ENCODE measurements at places on chromosomes 2 and 18.

- DNase-seq = no peak
These were observed 115.8 kb upstream of the NOSTRIN start for GRCh38 chr2:168686452-168687191.

GRCh38 chr18:27778441-27778840 is 398.5 kb downstream of the CDH2 start:
- DNase-seq = no peak

DNA sequence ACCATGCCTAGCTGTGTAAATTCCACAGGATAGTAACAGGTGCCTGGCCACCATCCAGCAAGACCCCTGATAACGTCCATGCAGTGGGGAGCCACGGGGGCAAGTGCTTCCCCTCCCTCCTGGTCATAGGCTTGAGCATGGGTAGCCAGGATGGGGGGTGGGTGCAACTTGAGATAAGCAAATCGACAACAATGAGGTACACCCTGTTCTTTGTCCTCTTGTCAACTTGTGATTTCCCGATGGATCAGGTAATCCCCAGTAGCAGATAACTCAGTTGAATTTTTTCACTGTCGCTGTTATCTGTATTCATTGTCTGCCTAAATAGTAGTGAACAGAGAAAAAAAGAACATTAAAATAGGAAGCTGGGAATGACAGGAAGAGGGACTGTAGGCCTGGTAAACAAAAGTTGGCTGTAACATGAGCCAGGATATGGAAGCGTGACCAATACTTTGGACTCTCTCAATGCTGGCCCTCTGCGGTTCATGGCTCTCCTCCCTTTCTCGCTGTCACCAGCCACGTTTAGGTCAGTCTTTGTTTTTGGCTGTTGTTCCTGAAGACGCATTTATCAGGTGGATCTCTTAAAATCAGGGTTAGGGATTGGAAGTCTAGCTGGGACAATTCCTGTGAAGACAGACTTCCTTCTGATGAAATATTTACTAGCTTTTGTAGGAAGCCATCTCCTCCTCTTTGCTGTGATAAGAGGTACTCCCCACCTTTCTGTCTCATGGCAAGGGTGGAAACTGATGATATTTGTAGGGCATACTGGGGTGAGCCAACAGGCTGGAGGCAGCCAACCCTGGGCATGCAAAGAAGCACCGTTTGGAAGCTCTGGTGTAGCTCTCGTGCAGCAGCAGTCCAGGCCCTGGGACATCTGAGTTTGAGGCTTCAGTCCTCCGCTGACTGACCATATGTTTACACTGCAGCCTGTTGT is 42.4 kb downstream of the TCF7L1 start:
- DNase-seq = no peak

GRCh38 chr2:67633212-67633856 is 236.2 kb downstream of the ETAA1 start:
- DNase-seq = no peak

- no peak for DNase-seq
These were observed 44.2 kb downstream of the TTC27 start for GRCh38 chr2:32671885-32672533.

- no peak for DNase-seq
These were observed 147.2 kb downstream of the TSN start for GRCh38 chr2:121902616-121903015.

GRCh38 chr2:54406031-54406430 is 50.1 kb upstream of the SPTBN1 start:
- DNase-seq = no peak

- no peak for DNase-seq
These were observed 40.8 kb downstream of the EIPR1 start for GRCh38 chr2:3336844-3337243.

- no peak for DNase-seq
These were observed 20.4 kb upstream of the XDH start for GRCh38 chr2:31434911-31435310.

GRCh38 chr2:9146646-9147045 is 60.0 kb upstream of the ASAP2 start:
- DNase-seq = no peak

DNA sequence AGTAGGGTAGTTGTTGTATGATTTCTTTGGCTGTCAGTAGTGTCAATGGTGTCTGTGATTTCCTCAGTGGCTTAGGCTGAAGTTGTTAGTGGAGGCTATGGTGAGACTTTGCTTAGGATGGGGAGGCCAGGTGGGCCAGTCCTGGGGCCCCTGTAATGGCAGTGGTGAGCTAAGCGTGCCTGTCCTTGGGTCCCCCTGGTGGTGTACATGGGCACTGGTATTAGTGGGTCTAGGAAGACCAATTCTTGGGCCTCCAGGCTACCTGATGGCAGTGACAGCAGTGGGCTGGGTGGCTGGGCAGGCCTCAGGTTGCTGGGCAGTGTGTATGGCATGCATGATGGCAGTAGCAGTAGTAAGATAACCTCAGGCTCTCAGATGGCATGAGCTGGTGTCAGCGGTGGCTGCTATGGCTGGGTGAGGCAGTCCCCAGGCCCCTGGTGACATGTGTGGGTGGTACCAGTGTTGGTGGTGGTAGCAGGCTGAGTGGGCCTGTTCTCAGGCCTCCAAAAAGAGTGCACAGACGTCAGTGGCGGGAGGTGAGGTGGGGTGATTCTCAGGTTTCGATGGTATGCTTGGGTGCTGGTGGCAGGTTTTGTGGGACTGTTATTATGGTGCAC is 103.2 kb downstream of the KLHL14 start:
- DNase-seq = no peak

GRCh38 chr2:26011609-26011989 is 22.3 kb upstream of the RAB10 start:
- DNase-seq = no peak

DNA sequence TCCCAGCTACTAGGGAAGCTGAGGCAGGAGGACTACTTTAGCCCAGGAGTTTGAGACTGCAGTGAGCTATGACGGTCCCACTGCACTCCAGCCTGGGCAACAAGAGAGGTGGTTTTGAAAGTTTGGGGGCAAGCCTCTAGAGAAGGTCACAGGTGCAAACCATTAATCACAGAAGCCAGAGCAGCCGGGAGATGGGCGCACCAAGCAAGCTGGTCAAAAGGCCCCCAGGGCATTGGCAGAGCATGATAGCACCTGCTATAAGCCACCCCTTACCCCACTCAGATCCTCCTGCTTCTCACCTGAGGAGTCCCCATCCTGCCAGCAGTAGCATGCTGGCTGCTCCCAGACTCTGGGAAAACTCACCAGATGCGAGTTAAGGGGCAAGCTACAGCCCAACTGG is 116.1 kb upstream of the RAB12 start:
- no peak for DNase-seq

DNA sequence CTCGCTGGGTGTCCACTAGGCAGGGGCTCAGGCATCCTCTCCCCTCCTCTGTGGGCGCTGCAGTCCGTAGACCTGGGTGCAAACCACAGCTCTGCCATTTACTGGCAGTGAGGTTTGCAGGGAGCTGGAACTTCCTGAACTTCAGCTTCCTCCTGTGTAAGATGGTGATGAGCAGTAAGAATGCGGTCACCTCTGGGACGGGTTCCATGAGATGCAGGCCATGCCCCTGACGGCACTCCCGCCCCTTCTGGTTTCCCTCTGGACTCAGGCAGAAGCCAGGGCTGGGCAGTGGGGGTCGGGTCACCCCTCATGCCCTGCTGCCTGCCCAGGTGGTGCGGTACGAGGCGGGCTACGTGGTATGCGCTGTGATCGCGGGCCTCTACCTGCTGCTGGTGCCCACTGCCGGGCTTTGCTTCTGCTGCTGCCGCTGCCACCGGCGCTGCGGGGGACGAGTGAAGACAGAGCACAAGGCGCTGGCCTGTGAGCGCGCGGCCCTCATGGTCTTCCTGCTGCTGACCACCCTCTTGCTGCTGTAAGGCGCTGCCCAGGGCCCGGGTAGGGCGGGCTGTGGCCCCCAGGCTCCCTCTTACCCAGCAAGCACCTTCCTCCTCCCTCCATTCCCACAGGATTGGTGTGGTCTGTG is 1.5 kb downstream of the PROM2 start:
- no peak for DNase-seq

DNA sequence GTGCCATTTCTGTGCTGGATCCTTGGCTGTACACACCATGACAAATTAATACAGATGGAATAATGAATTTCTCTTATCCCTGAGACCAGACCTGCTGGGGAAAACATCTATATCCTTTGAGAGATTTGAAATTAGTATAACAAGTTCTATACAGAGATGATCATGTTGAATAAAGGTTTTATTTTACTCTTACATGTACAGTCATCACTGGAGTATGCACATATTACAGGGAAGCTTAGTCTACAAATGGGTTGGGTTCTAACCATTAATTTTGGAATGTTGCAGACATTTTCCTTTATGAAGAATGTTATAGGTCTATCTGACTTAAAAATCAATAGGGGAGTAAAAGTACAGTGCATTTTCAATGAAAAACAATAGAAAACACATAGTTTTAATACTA is 29.9 kb upstream of the MMADHC start:
- DNase-seq = no peak

GRCh38 chr2:1140389-1141003 is 189.8 kb downstream of the SNTG2 start:
- no peak for DNase-seq

GRCh38 chr18:331221-331821 is 63.5 kb upstream of the THOC1 start:
- DNase-seq = no peak

GRCh38 chr2:241268716-241269445 is 46.6 kb downstream of the HDLBP start:
- no peak for DNase-seq

DNA sequence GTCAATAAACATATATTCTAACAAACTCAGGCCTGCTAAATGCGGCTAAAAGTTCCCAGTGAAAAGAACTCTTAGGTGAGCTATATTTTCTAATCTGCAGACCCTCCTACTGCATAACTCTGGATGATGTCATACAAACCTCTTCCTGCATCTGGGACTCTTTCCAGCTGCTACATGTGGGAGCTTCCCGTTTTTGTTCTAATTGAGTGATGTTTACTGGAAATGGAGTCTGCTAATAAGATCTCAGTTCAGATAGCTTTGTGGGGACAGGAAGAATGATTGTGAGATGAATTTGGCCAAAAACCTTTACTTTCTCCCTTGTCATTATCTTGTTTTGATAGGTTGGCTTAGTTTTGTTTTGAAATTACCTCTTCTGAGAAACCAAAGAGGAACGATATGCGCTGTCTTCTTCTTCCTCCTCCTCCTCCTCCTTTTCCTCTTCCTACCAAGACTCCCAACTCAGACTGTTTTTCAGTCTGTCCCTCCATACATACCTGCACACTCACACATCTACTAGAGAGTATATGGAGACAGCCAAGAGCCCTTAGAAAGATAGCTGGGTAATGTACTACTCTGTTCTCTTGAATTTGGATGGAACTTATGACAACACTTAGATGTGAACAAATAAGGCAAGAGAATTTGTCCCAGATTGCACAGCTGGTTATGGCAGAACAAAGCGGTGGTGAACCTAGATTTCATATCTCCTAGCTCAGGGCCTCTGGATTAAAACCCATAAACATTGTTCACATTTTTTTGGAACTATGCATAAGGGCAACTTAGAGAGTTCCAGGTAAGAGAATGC is 39.8 kb upstream of the AAK1 start:
- DNase-seq = no peak

GRCh38 chr2:235864733-235865515 is 303.3 kb downstream of the GBX2 start:
- DNase-seq = no peak

DNA sequence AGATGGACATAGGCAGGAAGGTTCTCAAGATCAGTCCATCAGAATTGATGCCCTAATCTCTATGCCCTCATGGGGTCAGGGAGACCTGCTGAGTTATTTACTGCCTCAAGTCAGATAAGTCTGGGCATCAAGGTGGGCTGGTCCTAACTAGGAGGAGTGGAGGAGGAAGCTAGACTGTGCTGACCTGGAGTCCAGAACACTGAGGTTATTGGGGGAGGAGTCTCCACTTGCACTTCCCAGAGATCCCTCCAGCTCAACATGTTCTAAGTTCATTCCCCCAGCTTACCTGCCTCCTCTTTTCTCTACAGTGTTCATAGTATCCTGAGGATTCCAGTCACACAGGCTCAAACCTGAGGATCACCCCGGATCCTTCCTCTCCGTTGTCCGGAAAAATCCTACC is 19.3 kb downstream of the EVA1A start:
- DNase-seq = no peak

DNA sequence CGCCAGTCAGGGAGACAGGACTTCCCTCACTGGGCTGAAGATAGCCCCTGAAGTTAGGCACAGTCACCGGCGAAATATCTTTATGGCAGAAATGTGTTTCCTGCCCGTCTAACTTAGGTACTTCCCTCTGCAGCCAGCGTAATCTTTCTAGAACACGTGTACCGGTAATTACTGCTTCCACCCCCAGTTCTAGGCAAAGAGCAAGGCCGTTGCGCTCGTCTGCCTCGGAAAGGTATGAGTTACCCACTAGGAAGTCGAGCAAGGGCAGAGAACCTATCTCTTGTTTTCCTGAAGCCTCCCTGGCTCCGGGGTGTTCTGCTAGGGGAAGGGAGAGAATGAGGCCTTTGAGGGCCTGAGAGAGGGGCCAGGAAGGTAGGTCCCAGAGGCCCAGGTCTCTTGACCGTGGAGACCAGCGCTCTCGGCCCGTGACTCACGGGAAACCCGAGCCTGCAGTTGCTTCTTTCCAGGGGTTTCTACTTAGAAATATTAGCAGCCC is 70.0 kb downstream of the TWSG1 start:
- no peak for DNase-seq

GRCh38 chr2:128786741-128787478 is 468.2 kb upstream of the HS6ST1 start:
- no peak for DNase-seq

DNA sequence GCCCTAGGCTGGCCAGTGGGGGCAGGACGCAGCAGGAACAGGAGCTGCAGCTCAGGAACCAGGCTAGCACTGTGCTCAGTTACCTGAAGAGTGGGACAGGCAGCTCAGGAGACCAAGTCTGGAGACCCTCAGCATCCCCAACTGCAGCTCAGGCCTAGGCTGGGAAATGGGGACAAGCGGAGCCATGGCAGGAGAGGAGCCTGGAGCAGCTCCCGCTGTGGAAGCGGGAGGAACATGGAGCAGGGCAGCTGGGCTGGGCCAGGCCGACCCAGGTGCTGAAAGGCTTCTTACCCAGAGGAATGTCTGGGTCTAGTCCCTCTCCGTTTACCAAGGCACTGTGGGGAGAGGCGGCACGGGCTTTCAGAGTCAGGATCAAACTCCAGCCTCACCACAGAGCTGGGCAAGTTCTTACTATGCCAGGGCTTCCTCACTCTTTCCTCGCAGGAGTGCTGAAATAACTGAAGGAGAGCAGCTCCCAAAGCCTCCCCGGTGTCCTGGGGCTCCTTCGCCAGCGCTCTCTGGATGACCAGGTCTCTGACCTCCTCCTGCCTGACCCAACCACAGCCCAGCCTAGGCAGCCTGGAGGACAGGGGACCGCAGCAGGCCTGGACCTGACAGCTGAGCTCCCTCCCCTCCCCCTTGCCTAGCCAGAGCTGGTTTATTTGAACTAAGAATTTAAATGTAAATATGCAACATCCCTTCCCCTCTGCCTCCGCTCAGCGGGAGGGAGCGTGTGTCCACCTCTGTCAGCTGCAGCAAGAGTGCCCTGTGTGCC is 247.8 kb upstream of the SIX2 start:
- DNase-seq = no peak

DNA sequence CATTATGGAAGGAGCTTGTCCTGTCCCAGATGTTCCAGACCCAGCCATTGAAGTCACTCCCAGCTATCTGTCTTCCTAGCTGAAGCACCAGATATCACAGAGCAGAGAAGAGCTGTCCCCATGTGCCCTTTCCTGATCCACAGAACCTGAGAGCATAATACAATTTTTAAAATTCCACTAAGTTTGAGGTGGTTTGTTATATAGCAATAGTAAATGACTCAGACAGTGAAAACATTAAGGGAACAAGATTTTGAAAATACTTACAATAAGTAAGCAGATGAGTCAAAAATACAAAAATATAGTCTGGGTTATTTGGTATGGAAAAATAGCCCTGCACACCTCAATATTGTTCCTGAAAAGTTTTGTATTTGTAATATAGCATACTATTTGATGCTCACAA is 85.8 kb upstream of the GLS start:
- no peak for DNase-seq

Data from activated CD4-positive, CD25-positive, alpha-beta regulatory T cell treated with anti-CD3 and anti-CD28 coated beads, Interleukin-2, amount 50 U/mL, for 16 hours (primary cell).